ENCODE measurements at places on chromosomes 2 and 18. TPM values are rescaled to one million over a fixed set of nuclear protein-coding genes. Genes with fewer than 3 reads are reported as not detected.

The CAPN14 gene
- not detected for total RNA-seq

The ALK gene
- not detected for total RNA-seq

The DSG1 gene
- not detected for total RNA-seq

The FEV gene
- not detected for total RNA-seq

The TUBA3E gene
- not detected for total RNA-seq

The NGEF gene
- total RNA-seq: 12.6 TPM

The INHA gene
- not detected for total RNA-seq

The SERPINB11 gene
- total RNA-seq: not detected

The VAMP5 gene
- 1.9 TPM for total RNA-seq

The ZSWIM2 gene
- total RNA-seq: not detected

The SPATA3 gene
- not detected for total RNA-seq

The NT5C1B gene
- total RNA-seq: not detected

The RMC1 gene
- total RNA-seq: 38.4 TPM

The SLC5A7 gene
- total RNA-seq: not detected

- no peak for DNase-seq
- no peak overlapping the region for H3K4me3 ChIP-seq
- no peaks in the 10 kb centered on the region for H3K36me3 ChIP-seq
- H3K27me3 ChIP-seq: peaks cover 18% of the 10 kb centered on the region
- peaks cover 4% of the 10 kb centered on the region for H3K4me1 ChIP-seq
Measured at GRCh38 chr18:13500227-13500865, 226.0 kb downstream of the FAM210A start.

- H3K27ac ChIP-seq: no peak overlapping the region
- peaks cover 12% of the 10 kb centered on the region for H3K27me3 ChIP-seq
- H3K36me3 ChIP-seq: no peaks in the 10 kb centered on the region
Measured at GRCh38 chr18:74190086-74190485, 41.8 kb downstream of the TIMM21 start.

DNA sequence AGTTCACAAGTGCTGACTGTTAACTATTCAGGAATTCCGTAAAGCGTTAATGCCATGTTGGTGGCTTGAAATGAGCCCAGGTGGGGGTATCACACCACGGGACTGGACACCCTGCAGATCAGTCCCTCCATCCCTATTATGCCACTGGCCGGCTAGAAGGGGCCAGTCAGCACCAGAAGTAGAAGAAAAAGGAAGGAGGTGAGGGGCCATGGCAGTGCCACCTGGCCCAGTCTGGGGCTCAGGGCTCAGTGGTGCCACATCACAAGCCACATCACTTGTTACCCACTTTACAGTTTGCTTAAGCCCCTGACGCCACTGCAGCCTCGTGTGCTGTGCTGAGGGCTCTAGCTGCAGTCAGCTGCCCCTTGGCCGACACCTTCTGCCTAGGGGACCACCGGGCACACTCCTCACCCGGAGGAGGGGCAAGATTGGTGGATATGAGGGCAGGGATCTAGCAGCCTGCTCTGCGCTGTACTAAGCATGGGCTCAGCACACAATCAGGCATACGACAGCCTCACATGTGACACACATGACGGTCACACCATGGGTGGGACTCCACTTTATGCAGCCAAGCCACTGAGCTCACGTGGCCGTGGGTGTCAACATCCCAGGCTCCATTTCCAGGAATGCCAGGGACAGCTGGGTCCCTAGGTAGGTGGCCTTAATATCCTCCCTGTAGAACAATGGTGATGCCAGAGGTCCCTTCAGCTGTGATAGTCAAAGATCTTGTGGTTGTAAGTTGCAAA lies 3.6 kb downstream of the LIMS2 start:
- no peak overlapping the region for H3K27ac ChIP-seq
- H3K27me3 ChIP-seq: peaks cover 7% of the 10 kb centered on the region
- no peaks in the 10 kb centered on the region for H3K4me1 ChIP-seq

DNA sequence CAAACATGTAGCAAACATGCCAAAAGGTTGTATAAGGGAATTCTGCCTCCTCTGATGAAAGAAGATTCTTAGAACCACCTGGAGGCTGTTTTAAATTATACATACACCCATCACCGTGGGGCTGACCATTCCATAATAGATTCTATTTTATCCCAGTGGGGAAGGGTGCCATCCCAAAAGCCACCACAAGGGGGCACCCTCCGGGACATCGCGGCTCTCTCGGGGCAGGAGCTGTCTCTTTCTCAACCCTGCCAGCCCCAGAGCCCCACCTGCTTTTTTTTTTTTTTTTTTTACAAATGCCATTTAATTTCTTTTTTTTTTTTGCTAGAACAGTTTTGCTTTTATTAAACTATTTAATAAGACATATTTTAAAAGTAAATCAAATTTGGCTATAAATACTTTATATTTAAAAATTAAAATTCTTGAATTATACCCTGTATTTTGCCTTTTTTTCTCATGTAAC lies 8.6 kb upstream of the MTCL1 start:
- H3K36me3 ChIP-seq: no peaks in the 10 kb centered on the region
- no peaks in the 10 kb centered on the region for H3K27me3 ChIP-seq
- peak; percentile 23 for DNase-seq
- no peak overlapping the region for H3K4me3 ChIP-seq
- 0 out of 2 replicates have a peak, but pooled peaks cover 2% of the 10 kb centered on the region for H3K4me1 ChIP-seq
- H3K27ac ChIP-seq: no peak overlapping the region

GRCh38 chr2:66565291-66565690 lies 130.4 kb downstream of the MEIS1 start:
- no peaks in the 10 kb centered on the region for H3K36me3 ChIP-seq
- no peaks in the 10 kb centered on the region for H3K27me3 ChIP-seq
- H3K4me1 ChIP-seq: no peaks in the 10 kb centered on the region
- H3K27ac ChIP-seq: no peak overlapping the region
- no peak overlapping the region for H3K4me3 ChIP-seq
- DNase-seq: no peak

DNA sequence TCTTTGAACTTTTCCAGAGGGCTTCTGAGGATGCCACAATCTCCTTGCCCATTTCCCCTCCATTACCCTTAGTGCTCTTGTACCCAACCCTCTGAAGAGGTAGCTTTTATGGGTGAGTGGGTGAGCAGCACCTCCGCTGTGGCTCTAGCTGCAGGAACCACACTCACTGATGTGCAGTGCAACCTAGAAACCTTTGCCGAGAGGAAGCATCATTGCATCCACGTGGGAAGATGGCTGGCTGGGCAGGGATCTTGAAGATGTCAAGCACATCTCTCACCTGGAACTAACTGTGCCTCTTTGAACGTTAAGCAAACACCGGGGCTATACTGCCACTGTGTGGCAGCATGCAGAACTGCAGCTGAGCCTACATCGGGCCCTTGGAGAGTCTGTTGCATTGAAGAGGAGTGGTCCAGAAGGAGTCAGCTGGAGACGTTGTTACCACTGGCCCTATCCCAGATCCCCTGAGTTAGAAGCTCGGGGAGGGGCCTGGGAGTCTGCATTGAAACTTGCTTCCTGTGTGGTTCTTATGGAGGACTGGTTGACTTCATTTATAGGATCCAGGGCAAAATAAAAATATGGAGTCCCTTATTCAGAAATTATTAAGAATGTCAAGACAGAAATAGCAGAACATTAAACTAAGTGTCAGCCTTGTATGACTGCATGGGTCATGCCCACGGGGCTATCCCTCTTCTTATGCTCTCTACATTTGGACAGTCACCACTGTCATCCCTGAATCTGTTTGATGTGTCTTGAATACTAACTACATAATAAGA lies 28.7 kb downstream of the IGFBP5 start:
- H3K4me1 ChIP-seq: no peaks in the 10 kb centered on the region
- H3K36me3 ChIP-seq: peaks cover 6% of the 10 kb centered on the region
- no peak overlapping the region for H3K4me3 ChIP-seq
- no peaks in the 10 kb centered on the region for H3K27me3 ChIP-seq

- H3K36me3 ChIP-seq: no peaks in the 10 kb centered on the region
- DNase-seq: no peak
- no peak overlapping the region for H3K4me3 ChIP-seq
- no peaks in the 10 kb centered on the region for H3K4me1 ChIP-seq
- no peak overlapping the region for H3K27ac ChIP-seq
Measured at GRCh38 chr18:78939105-78939504, 40.5 kb upstream of the SALL3 start.

GRCh38 chr2:6167592-6168138 lies 475.5 kb downstream of the SOX11 start:
- H3K27ac ChIP-seq: no peak overlapping the region
- DNase-seq: no peak
- no peaks in the 10 kb centered on the region for H3K36me3 ChIP-seq
- no peaks in the 10 kb centered on the region for H3K27me3 ChIP-seq
- H3K4me3 ChIP-seq: no peak overlapping the region
- no peaks in the 10 kb centered on the region for H3K4me1 ChIP-seq

DNA sequence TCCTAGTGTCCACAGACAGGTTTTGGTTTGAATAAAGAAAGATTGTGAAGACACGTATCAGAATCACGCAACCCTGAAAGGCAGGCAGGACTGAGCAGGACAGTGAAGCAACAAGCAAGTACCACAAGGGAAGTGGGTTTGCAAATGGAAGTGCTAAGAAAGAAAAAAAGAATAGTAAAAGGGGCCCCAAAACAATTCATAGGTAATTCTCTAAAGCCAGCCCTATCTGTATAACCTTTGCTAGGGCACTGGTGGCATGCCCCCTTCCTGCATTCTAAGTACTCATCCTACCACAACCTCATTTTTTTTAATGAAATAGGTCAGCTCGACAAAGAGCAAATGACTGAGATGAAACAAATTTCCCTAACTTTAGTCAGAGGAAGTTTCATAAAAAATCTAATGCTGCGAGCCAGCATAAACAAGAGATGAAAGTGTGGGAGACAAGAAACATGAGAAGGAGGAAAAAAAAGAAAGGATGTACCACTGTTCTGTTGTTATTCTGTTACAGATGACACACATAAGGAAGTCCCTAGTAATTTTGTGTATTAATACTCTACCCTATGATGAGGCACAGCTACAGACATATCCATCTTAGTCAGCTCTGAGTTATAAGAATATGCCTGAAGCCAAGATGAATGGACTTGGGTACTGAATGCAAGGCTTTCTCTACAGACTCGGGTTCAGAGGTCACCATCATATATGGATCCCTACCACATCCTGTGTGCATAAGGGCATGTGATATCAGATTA lies 32.2 kb downstream of the IKZF2 start:
- H3K36me3 ChIP-seq: no peaks in the 10 kb centered on the region
- DNase-seq: no peak
- no peaks in the 10 kb centered on the region for H3K4me1 ChIP-seq
- no peak overlapping the region for H3K27ac ChIP-seq

- DNase-seq: no peak
- no peak overlapping the region for H3K27ac ChIP-seq
- no peaks in the 10 kb centered on the region for H3K4me1 ChIP-seq
Measured at GRCh38 chr2:176457481-176457880, 188.2 kb downstream of the MTX2 start.

GRCh38 chr2:138712212-138712979 lies 67.8 kb downstream of the NXPH2 start:
- H3K4me1 ChIP-seq: no peaks in the 10 kb centered on the region
- H3K27me3 ChIP-seq: no peaks in the 10 kb centered on the region
- DNase-seq: no peak
- H3K27ac ChIP-seq: no peak overlapping the region
- no peaks in the 10 kb centered on the region for H3K36me3 ChIP-seq

DNA sequence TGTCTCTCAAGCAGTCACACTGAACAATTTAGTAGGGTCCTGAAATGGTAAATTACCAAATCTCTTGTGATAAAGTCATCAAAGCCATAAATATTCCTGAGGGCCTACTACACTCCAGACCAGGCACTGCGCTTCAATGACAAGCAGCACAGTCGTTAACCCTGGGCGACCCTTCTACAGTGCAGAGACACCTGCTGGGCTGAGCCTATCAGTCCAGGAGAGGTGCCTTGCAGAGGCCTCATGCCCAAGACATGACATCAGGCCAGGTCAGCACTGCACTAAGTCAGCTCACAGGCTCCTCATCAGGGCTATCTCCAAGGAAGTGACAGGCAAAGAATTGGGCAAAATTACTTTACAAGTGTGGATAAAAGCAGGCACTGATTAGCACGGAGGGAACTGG lies 166.4 kb upstream of the EPB41L3 start:
- H3K27me3 ChIP-seq: no peaks in the 10 kb centered on the region
- DNase-seq: no peak
- no peak overlapping the region for H3K4me3 ChIP-seq
- no peaks in the 10 kb centered on the region for H3K4me1 ChIP-seq
- H3K27ac ChIP-seq: no peak overlapping the region

- no peak for DNase-seq
- peaks cover 12% of the 10 kb centered on the region for H3K4me1 ChIP-seq
- H3K27ac ChIP-seq: no peak within 1 kb of the TSS
- H3K36me3 ChIP-seq: no peaks in the 10 kb centered on the region
Measured at GRCh38 chr2:109128616-109129355, at the start of gene SH3RF3. TSS of gene SH3RF3 (plus strand) at chr2:109129205.

GRCh38 chr2:53366543-53366942 lies 401.1 kb upstream of the CHAC2 start:
- H3K4me3 ChIP-seq: no peak overlapping the region
- no peaks in the 10 kb centered on the region for H3K36me3 ChIP-seq
- no peaks in the 10 kb centered on the region for H3K27me3 ChIP-seq
- DNase-seq: no peak

- no peaks in the 10 kb centered on the region for H3K36me3 ChIP-seq
- DNase-seq: no peak
- no peak overlapping the region for H3K4me3 ChIP-seq
- H3K4me1 ChIP-seq: no peaks in the 10 kb centered on the region
- H3K27ac ChIP-seq: no peak overlapping the region
Measured at GRCh38 chr2:22326250-22326649, 1058.7 kb upstream of the KLHL29 start.

GRCh38 chr2:26268213-26268612 lies 23.5 kb downstream of the HADHB start:
- H3K27me3 ChIP-seq: no peaks in the 10 kb centered on the region
- H3K4me3 ChIP-seq: no peak overlapping the region
- no peak overlapping the region for H3K27ac ChIP-seq
- no peak for DNase-seq
- H3K36me3 ChIP-seq: no peaks in the 10 kb centered on the region

- no peaks in the 10 kb centered on the region for H3K36me3 ChIP-seq
- no peak overlapping the region for H3K4me3 ChIP-seq
- peaks cover 12% of the 10 kb centered on the region for H3K4me1 ChIP-seq
- DNase-seq: no peak
- no peaks in the 10 kb centered on the region for H3K27me3 ChIP-seq
Measured at GRCh38 chr2:174977364-174977763, 27.8 kb downstream of the CHN1 start.

GRCh38 chr2:240239325-240239724 lies 98.9 kb upstream of the OTOS start:
- H3K27ac ChIP-seq: no peak overlapping the region
- no peak for DNase-seq
- no peaks in the 10 kb centered on the region for H3K36me3 ChIP-seq

DNA sequence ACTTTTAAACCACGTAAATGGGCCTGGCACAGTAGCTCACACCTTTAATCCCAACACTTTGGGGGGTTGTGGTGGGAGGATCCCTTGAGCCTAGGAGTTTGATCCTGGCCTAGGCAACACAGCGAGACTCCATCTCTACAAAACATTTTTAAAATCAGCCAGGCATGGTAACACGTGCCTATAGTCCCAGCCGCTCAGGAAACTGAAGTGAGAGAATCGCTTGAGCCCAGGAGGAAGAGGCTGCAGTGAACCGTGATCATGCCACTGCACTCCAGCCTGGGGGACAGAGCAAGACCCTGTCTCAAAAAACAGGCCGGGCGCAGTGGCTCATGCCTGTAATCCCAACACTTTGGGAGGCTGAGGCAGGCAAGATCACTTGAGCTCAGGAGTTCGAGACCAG lies 12.2 kb downstream of the ROCK1 start:
- H3K36me3 ChIP-seq: no peaks in the 10 kb centered on the region
- H3K27me3 ChIP-seq: no peaks in the 10 kb centered on the region
- no peak for DNase-seq

Measured in HCT116 (cell line).